ENCODE measurements at places on chromosomes 4 and X.

DNA sequence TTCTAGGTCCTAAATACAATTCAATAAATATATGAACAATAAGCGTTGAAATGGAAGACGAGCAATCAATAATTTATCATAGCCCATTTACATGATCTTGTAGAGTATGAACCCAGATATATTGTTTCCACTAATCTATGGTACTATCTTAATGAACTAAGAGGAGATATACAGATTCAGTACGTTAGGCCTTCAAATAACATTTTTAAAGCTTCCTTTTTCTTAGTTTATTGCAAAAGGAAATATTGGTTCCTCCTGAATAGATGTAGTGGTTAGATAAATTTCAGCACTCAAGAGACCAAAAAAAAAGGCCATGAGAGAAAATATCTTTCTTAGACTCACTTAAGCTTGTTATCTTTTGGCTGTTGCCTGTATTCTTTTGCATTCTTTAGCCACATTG, 147.5 kb upstream of the PITX2 start:
- no peak for DNase-seq

DNA sequence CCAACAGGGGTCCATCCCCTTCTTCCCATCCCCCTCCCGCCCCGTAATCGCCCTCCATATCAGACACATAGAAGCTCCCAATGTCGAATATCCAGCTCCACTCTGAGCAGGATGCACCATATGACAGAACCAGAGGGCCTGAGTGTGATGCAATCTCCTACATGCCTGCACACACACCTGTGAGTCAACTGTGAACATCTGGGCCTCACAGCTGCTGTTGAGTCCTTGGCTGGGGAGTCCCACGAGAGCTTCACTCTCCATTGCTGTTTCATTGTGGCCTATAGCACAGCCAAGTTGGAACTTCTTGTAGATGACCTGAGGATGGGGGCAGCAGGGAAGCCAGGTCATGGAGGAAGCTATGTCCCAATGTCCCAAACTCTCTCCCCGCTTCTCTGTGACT, 8.2 kb downstream of the SLC38A5 start:
- DNase-seq = no peak

- no peak for DNase-seq
Observed at GRCh38 chr4:99649778-99650177, 7.8 kb downstream of the C4orf54 start.

DNA sequence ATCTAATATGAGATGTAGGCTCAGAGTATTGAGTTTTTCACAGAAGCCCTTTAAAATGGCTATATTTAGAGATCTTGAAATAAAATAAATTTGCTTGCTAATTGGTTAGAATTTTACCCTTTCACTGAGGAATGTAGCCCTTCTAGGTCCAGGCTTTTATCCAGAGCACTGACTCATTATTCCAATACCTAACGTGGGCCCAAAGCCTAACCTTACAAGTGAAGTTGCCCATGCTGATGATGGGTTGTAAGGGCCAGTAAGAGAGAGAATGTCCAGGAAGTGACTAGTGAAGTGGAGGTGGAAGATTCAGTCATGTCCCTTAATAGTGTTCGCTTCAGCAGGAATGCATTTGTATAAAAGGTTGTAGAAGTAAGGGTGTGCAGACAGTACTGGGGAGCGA, 155.9 kb downstream of the STIM2 start:
- DNase-seq = no peak

- no peak for DNase-seq
Observed at GRCh38 chr4:168486912-168487281, 6.6 kb upstream of the DDX60L start.
